Umbilical cord (tissue), 2 donors: ENCODE measurements at places on chromosomes 12 and 14. TPM values are rescaled to one million over a fixed set of nuclear protein-coding genes. Genes with fewer than 3 reads are reported as not detected.

ABCB9 gene
- total RNA-seq, result 6.5 TPM

AQP6 gene
- total RNA-seq, result 0.48 TPM

INSM2 gene
- total RNA-seq, result 1.7 TPM

BDKRB2 gene
- total RNA-seq, result 7.0 TPM

PMCH gene
- 0.96 TPM for total RNA-seq
